ENCODE measurements at places on chromosomes 2 and 18.

- no peak for DNase-seq
Observed at GRCh38 chr2:172373076-172373475, 54.3 kb upstream of the ITGA6 start.

GRCh38 chr2:144165599-144166250 lies 354.2 kb downstream of the ZEB2 start:
- DNase-seq: no peak

- DNase-seq: no peak
Observed at GRCh38 chr2:188596054-188596453, 304.4 kb downstream of the GULP1 start.

- no peak for DNase-seq
Observed at GRCh38 chr2:171400395-171400794, 33.4 kb downstream of the METTL8 start.

DNA sequence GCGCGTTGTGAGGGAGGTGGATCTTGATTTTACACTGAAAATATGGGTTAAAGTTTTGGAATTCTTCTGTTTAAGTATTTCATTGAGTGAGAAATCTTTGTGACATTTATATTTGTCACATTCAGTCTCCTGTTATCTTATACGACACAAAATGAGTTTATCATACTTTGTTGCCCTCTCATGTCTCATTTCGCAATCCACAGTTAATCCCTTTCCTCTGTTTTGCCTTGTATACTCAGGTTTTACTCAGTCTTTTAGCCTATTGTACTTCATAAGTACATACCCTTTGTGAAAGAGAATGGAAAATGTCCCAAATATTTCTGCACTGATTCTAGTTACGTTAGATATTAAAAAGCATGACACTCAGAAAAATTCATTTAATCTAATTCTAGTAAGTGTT lies 142.7 kb downstream of the ATP9B start:
- no peak for DNase-seq

- DNase-seq: no peak
Observed at GRCh38 chr2:189012351-189012750, 38.2 kb downstream of the COL3A1 start.

DNA sequence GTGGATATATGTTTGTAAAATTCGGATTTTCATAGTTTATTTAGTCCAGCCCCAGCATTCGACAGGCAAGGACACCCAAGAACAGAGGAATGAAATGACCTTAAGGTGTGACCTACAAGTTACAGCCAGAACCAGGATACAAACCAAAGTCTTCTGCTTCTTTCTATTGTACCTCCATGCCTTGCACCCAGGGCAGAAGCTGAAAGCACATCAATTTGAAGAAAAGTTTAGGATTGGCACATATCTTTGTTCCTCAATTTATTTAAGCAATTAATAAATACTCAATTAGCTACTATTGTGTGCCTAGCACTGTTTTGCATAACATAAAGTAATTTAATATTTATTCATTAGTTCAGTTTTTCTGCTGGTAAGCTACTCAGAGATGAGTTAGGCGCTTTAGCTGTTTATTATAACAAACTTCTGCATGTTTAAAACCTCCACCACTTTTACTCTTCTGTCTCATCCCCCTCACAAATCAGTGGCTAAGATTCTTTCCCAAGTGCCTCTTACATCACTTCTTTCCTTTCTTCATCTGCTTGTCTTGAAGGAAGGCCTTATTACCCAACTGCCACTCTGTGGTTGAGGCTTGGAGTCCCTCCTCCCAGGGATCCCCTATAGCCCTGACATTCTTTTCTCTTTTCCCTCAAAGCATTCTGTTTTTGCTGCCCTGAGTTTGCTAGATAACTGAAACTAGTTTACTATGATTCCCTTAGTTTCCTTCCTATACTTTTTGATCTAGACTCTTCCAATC lies 37.1 kb upstream of the DARS1 start:
- no peak for DNase-seq

GRCh38 chr2:178227187-178227586 lies 32.9 kb downstream of the OSBPL6 start:
- DNase-seq: no peak

DNA sequence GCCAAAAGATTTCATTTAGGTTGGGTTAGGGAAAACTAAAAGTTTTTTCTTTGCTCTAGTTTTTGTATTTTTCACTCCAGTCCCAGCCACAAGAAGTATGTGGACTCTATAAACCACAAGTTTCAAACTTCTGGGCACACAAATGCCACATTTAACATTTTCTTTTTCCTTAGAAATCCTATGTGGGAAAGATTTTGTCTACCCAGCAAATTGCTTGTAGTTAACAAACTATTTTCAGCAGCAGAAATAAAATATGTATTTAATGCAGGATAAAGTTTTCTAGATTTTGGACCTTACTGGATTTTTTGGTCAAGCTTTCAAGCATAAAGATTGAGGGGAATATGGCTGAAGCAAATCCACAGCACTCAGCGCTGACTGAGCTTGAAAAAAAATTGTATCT lies 9.1 kb downstream of the ERICH2 start:
- no peak for DNase-seq

DNA sequence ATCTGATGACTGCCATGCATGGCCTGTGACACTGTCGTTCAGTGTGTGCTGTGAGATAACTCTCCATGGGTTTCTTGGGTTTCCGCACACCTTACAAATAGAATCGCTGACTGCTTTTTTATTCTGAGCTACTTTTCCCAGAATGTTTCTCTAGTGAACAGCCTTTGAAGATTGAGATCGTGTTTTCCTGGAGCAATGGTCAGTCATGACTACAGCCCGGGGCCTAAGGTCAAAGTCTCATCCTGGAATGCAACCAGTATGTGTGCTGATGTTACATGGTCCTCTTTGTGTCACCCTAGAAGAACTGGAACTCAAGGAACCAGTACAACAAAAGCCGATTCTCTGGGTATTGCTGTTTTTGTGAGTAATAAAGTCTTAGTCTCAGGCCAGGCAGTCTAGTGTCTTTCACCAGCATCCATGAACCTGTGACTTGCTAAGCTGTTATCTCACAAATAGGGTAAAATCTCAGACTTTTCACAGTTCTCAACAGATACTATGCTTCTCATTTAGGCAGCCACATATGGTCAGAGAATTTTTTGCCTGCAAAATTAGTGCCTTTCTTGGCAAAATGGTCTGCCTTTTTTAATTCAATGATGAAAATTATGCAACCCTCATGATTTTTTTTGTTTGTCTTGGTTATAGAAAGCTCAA lies 124.9 kb upstream of the PIEZO2 start:
- no peak for DNase-seq

GRCh38 chr2:219037783-219038499 lies 3.4 kb downstream of the CFAP65 start:
- DNase-seq: no peak

GRCh38 chr18:33269223-33269622 lies 171.3 kb downstream of the CCDC178 start:
- no peak for DNase-seq

- no peak for DNase-seq
Observed at GRCh38 chr2:36698993-36699392, 2.5 kb downstream of the VIT start.

DNA sequence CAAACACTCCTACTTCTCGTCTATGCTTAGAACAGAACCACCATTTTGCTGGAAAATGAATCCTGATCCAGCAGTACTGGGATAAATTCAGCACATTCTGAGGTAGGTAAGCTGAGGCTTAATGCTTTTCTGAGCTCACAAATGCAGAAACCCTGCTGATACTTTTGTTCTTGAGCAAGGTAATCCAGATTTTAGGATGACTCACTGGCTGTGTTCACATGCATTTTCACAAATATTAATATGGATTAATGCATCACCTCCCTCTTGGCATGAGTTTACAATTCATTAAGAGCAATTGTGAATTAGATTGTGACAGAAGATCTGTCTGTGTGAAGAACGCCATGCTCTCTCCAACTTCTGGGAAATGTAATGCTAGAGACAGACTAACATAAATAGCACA lies 42.2 kb downstream of the RAD51AP2 start:
- DNase-seq: no peak

DNA sequence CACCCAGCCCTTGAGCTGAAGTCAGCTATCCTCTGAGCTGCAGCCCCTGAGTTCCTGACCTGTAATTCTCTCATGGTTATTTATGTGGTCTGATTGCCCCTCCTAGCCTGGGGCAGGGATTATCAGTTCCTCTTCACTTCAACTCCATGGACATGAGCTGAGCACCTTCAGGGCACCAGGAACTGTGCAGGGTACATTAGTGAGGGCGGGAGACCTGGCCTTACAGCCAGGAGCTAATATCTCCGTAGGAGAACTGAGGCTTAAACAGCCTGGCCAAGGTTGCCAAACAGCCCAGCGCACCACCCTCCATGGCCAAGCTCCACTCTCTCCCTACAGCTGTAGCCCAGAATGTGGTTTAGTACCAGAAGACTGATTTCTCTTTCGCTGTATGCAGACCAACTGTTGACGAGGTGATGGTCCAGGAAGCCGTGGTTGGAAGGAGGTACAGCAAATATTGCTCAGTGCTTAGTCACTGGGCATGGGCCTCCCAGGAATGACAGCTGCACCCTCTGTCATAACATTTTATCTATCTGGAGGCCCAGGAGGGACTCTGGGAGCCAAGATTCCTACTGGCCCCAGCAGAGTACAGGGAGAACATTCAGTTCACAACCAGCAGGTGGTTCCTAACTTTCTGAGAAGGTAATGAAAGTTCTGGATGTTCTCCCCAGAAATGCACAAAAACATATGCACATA lies 228.7 kb upstream of the SIX2 start:
- no peak for DNase-seq

- DNase-seq: no peak
Observed at GRCh38 chr2:159595410-159596046, 20.8 kb downstream of the BAZ2B start.

- no peak for DNase-seq
Observed at GRCh38 chr18:65859075-65859474, 108.3 kb downstream of the CDH7 start.

- DNase-seq: no peak
Observed at GRCh38 chr18:66562279-66562678, 41.6 kb downstream of the CDH19 start.

GRCh38 chr2:190334479-190335224 lies 8.7 kb upstream of the INPP1 start:
- DNase-seq: no peak

DNA sequence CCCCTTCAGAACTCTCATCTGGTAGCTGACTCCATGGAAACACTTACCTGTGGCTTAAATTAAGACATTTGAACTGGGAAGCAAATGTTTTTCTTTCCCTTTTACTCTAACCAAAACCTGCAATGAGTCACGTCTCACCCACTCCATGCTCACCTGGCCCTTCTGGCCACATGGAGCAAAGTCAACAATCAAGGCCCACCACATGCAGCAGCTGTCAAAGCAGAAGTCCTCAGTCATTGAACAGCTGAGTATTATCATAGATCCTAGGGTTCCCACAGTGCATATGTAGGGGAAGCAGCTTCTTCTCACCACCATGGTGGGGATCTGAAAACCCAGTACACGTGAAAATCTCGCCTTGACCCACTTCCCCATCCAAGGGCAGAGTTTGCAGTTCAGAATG lies 12.3 kb upstream of the MEP1B start:
- no peak for DNase-seq

Data from stimulated activated CD4-positive, alpha-beta T cell treated with anti-CD3 and anti-CD28 coated beads, Interleukin-1b, Interleukin-23, amount 100 ng/mL, for 4 hours (primary cell).